Putamen (tissue), 1 donor: ENCODE measurements at places on chromosomes 5 and 9.
A peak's percentile ranks its signal among the peaks of the same experiment; 100 is the strongest.

DNA sequence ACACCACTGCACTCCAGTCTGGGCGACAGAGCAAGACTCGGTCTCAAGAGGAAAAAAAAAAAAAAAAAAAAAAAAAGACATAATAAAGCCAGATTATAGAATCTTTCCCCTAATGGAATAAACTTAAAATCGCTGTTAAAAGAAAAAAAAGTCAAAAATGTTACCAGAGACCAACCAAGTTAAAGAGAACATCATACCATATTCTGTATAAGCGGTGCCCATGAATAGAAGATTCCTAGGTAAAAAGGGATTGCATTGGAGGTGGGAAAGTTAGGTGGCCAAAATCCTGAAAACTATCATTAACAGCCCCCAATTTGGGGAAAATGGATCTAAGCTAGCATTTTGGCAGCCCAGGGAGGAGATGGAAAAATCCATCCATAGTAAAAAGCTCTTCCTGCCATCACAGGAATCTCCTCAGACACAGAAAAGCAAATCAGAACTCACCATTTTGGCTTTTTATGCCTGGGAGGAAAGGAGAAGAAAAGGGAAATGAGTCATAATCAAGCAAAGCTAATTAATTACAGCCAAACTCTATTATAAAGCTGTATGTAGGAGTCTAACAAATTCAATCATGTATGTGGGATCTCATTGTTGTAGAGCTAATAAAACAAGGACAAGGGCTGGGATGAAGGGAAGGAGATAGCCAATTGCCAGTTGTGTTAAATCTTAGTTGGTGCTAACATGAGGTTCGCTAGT, 363.8 kb downstream of the ARL15 start:
- no peak for DNase-seq

GRCh38 chr5:163033656-163034055, 403.7 kb upstream of the CCNG1 start:
- no peak for DNase-seq

GRCh38 chr5:30994176-30994575, 199.3 kb upstream of the CDH6 start:
- no peak for DNase-seq

DNA sequence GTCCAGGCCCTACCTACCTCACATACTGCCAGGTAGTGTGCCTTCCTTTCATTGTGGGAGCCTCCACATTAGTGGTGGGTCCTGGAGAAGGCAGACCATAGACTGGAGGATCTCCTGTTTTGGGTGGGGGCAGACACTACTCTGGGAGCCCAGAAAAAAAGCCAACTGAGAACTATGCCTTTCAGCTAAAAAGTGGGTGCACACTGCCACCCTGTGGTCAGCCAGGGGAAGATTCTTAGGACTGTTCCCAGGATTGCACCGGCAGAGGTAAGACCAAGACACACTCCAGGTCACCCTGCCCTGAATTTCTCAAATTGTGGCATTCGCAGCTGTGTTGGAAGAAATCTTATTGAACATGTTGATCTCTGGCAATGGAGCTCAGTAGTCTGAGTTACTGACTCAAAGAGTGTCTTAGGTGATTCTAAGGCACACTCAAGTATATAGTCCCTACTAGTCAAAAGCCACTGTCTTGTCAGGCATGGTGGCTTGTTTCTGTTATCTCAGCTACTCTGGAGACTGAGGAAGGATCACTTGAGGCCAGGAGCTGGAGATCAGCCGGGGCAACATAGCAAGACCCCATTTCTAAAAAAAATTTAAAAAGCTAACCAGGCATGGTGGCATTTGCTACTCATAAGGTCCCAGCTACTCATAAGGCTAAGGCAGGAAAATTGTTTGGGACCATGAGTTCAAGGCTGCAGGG, 3.6 kb downstream of the SIGMAR1 start:
- peak; percentile 69 for DNase-seq

- no peak for DNase-seq
Observed at GRCh38 chr9:77744841-77745430, 96.8 kb upstream of the GNA14 start.

DNA sequence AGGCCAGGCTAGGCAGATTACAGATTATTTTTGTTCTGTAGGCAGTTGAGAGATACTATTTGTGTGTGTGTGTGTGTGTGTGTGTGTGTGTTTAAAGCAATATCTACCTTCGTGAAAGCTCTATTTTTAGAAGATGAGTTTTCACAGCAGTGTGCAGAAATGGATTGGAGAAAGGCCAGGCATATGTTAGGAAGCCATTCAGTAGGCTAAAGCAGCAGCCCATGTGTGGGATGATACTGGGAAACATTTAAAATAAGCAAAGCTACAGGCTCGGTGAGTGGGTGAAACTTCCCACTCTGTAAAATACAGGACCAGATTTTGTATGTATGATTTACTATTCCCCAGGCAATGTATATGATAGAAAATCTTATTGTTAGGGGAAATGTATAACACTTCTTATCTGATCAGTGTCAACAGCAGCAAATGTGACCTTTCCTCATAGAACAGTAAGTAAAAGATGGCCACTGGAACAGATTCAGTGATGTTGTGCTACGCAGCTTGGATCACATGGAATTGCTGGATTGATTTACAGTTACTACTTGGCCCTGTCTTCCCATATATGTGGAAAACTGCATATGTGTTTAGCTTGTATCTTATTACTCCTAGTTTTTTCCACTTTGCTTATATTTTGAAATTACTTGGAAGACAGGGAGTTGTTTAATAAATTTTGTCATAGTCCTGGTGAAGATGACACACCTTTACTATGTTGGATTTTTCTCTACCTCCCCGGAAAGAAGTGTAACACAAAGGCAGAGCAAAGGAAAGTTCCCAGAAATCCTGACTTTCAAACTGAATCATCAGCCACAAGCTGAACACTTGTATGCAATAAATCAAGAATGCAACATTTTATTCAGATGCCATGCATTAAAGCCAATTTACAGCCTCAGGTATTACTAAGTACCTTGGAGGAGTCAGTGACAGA, 1077.7 kb upstream of the SEMA6A start:
- no peak for DNase-seq
